Naive B cell (primary cell): ENCODE measurements at places on chromosomes 5 and 9. TPM values are rescaled to one million over a fixed set of nuclear protein-coding genes. Genes with fewer than 3 reads are reported as not detected.

GRCh38 chr9:86337469-86338108, 16.6 kb downstream of the TUT7 start:
- no peak for DNase-seq

DNA sequence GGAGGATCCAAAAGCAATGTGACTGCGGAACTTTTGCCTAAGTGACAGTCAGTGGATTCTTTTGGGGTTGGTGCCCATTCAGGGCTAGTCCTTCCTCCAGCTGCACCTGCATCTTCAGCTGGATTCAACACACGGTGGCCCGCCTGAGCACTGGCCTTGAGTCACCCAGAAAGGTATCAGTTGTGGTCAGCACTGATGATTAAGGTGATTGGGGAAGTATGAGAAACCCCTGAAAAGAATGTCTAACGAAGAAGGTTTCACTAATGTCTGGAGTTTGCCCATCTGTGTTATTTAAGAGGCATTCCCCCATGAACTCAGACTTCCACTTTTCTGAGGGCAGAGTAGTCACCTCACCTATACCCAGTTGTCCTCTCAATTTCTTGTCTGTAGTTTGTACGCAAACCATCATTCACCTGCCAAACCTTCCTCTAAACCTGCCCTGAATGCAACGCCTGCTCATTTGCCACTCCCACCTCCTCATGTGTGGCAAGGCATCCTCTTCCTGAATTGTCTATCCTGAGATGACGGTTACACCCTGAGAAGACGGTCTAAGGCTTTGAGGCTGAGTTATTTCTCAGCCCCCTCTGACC, 27.2 kb downstream of the CSF2 start:
- DNase-seq: no peak

DNA sequence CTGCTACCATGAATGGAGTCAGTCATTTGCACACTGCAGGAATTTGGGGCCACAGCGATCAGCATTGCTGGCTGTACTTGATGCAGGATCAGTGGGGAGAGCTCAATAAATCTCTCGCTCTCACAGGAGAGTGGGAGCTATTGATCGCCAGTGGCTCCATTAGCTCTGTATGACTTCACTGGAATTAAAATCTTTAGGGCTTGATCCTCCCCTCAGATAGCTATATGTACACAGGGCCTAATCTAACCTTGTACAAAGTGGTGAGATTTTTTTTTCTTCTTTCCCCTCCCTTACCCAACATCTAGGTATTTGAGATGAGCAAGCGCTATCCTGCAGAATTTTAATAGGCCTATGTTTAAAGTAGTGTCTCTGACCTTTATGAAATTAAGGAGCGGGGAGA, 84.9 kb downstream of the IZUMO3 start:
- DNase-seq: no peak

GRCh38 chr5:14676320-14676719, 11.8 kb downstream of the OTULIN start:
- no peak for DNase-seq

- DNase-seq: no peak
Measured at GRCh38 chr5:50553560-50553984, 112.5 kb upstream of the EMB start.

DNA sequence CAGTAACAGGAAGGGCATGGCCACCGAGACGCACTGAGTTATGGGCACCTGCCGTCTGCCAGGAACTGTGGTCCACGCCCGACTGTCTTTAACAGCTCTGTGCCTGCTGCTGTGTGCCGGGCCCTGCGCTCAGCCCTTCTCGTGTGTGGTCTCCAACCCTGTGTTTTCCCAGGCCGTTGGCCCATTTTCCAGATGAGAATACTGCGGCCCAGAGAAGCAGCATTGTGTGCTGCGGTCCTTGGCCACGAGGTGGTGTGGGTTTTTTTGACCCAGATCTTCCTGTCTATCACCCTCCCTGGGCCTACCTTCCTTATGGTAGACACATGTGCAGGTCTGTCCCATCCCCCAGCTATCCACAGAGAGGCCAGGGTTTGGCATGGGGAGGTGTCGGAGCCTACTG, 47.0 kb downstream of the RXRA start:
- DNase-seq: no peak

GRCh38 chr5:13843175-13843846, 101.2 kb downstream of the DNAH5 start:
- DNase-seq: no peak

DNA sequence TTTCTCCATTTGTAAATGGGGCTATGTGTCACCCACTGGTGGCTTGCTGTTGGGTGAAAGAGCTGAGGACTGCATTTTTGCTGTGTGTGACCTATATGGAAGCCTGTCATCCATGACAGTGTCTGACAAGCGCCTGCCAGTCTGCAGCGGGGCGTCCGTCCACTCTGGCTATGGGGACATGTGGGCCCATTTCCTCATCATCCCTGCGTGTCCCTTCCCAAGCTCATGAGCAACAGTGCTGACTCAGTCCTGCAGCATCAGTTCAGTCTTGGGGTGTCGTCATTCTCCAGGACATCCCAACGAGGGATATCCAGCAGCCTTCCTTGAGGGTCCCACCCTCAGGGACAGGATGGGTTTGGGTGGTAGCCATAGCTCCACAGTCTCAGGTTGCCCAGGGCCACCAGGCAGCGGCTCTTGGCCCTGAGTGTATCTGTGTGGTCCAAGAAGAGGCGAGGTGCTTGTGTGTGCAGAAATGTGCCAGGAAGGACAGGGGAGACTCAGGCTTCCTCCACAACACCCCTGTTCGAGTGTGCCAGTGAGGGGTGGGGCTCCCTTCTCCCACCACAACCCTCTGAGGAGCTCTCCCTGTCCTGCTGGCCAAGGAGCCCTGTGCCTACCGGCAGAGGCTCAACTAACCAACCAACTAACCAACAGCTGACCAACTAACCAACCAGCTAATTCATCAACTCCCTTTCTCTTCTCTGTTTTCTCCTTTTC, 2.1 kb downstream of the FGD3 start:
- DNase-seq: no peak

DNA sequence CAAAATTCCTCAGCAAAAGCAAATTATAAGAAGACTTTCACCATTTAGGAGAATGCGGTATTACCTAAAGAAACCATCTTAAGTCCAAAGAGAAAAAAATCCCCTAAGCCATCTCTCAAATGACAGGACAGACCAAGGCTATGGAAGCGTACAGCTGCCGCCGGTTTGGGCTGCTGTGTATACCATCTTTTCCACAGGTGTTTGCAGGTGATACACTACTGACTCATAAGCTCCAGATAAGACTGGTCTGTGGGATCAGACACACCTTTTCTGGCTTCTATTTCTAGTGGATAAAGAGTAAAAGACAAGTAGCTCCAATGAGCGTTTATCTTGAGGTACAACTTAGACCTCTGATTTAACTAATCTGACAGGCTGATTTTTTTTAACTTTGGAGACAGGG, 7.7 kb downstream of the CDKN2AIPNL start:
- no peak for DNase-seq

- no peak for DNase-seq
Measured at GRCh38 chr5:148425808-148426207, 42.0 kb downstream of the FBXO38 start.

- no peak for DNase-seq
Measured at GRCh38 chr5:120160124-120160895, 303.8 kb upstream of the PRR16 start.

GRCh38 chr5:16410338-16410737, 55.3 kb downstream of the ZNF622 start:
- DNase-seq: no peak

- DNase-seq: no peak
Measured at GRCh38 chr5:74034733-74035132, 408.7 kb downstream of the ARHGEF28 start.

DNA sequence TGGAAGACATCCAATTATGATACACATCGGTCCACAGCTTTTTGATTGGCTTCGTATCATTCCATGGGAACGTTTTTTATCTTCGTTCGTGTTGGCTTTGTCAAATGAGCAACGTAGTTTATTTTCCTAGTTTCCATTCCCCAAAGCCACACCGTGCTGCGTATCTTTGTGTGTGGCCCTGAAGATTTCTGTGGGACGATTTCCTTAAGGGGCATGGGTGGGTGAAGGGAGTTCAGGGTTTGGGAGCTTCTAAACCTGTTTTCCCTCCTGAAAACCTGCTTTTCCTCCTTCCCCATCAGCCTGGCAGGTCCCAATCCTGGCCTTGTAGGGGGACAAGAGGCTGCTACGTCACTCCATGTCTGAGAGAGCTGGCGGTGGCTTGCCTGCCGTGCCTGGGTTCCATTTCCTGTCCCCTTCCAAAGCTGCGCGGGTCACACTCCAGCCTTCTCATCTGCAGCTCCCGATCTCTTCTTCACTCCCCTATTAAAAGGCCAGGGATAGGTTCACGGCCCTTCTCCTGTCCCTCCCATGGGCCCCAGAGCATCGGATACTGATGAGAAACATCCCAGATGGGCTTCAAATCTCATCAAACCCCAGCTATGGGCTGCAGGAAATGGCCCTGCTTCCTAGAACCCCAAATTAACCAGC, 23.5 kb upstream of the ASS1 start:
- no peak for DNase-seq

GRCh38 chr5:147674411-147674810, 108.1 kb downstream of the JAKMIP2 start:
- DNase-seq: no peak

GRCh38 chr9:28774433-28775235, 1201.4 kb upstream of the C9orf72 start:
- DNase-seq: no peak

DNA sequence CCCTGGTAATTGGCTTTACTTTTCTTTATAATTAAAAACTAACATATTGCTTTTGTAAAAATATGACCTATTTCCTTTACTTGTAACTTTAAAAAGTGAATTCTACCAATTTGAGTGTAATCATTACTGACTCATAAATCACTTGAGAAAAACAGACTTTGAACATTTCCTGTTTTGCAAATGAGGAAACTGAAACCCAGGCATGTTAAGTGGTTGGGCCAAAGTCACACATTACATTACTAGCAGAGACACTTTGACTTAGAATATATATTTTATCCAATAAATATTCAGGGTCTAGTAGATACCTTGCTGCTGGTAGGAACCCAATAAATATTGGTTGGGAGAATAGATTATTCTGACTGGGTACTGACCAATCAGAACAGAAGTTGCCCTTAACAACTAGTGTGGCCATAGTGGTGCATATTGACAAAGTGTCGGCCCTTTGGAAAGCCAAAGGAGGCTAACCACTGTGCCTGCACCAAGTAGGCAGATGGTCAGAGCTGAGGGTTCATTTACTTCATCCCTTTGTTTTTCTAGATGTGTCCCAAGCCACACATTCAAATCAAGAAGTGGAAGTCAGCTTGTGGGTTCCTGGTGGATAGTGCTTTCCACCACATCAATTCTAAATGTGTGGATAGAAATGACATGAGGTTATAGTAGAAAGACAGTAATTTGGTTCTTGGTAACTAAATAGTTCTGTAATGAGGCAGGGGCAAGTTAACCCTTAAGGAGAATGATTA, 365.1 kb upstream of the RIOK2 start:
- DNase-seq: no peak

- no peak for DNase-seq
Measured at GRCh38 chr9:134358026-134358661, 31.9 kb downstream of the RXRA start.

GRCh38 chr9:35734096-35734495, 1.6 kb downstream of the CREB3 start:
- DNase-seq: no peak

DNA sequence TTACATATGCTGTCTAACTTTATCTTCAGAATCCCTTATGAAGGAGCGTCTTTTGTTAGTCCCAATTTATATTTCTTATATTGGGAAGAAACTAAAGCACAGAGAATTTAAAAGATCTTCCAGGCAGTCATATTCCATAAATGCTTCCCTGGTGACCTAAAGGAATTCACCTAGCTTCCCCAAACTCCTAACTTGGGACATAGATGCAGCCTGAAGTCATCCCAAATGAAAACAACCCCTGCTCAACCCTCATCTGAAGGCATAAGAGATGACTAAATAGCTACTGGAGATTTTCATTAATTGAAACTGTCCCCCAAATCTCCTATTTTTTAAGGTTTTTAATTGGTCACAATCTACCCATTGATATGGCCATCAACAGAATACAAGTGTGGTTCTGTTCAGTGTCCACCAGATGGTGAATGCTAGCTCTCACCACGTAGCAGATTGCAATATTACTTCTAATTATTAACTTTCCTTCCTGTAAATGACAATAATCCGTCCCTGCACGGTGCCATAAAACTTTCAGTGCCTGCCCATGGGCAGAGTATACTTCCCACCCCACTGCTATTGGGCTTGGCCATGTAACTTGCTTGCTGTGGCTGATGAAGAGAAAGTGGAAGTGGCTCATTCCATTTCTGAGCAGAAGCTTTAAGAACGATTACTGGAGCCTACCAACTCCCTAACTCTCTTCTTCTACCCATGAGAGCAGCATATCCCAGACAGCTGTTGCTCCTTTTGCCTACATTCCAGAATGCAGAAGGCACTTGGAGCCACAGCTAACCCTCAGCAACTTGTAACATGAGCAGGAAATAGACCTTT, 18.7 kb downstream of the PRUNE2 start:
- no peak for DNase-seq

DNA sequence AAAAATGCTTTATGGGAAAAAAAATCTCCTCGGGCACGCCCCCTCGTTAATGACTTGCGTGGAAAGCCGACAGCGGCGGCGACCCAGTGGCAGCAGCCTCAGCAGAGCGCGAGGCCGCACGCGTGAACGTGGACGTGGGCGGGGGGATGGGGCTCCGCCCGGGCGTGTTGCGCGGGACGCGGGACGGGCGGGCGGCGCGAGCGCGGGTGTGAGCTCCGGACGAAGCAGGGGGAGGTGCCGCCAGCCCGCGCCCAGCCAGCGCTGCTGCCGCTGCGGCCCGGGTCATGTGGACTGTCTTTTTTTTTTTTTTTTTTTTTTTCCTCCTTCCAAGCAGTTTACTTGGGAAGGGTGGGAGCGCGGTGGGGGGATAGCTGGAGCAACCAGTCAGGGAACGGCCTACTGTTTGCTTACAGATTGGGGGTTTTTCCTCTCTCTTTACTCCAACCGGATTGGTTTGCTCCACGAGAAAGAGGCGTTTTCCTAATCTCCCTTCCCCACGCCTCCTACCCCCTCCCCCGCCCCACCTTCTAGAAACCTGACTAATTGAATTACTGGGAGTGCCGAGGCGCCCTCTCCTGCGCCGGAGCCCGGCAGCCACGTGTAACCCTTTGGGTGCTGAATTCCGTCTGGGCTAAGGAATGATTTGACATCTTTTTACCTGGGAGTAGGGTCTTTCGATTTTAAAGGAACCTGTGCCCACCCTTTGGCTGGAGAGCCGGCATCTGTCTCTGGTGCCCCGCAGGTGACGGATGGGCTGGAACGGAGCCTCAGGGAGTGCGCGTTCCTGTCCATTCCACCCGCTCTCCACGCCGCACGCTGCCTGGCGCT, 1.7 kb upstream of the EFNA5 start:
- DNase-seq: no peak

The GPRIN1 gene
- polyA plus RNA-seq: 0.16 TPM

The PCDHB5 gene
- 0.08 TPM for polyA plus RNA-seq

The MUSK gene
- not detected for polyA plus RNA-seq

The POLR3G gene
- polyA plus RNA-seq: 3.3 TPM

The LVRN gene
- polyA plus RNA-seq: not detected

The SLC34A3 gene
- not detected for polyA plus RNA-seq

The RLN2 gene
- not detected for polyA plus RNA-seq

The HRH2 gene
- polyA plus RNA-seq: not detected

The GRIN1 gene
- not detected for polyA plus RNA-seq

The CYFIP2 gene
- polyA plus RNA-seq: 400 TPM

The AJM1 gene
- polyA plus RNA-seq: not detected
